Glutamatergic neuron (in vitro differentiated cells): ENCODE measurements at places on chromosomes 3 and 15.
A peak's percentile ranks its signal among the peaks of the same experiment; 100 is the strongest.

GRCh38 chr15:93164409-93164808 is 75.4 kb upstream of the RGMA start:
- DNase-seq: no peak

DNA sequence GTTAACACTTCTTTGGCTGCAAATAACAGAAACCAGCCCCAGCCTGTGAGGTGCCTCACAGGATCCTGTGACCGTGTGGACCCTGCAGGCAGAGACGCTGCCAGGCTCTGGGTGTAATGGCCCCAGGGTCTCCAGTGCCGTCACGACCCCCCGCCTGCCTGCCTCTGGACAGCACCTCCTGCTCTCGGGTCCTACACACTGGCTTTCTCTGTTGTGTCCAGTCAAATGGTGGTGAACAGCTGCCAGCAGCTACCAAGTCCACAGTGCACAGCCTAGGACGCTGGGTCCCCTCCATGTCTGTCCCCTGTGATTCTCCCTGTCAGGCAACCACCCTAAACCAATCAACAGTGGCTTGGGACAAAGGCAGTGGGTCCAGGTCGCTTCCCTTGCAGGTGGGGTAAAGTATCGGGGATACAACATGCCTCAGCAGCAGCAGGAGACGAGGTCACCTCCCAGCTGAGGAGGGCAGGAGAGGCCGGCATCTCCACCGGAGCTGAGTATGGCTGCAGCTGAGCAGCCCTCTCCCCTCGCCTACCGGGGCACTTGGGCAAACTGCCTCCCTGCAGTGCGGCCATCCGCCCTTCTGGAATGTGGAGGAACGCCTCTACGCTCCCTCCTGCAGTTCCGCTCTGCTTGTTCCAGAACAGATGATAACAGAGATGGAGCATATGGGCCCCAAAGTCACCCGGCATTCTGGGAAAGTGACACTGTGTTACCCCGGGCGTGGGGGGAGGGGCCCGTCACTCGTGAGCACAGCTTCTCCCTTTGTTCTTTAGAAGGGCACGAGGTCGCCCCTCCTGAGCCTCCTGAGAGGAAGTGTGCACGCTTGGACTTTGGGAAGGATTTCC is 21.1 kb upstream of the SKOR1 start:
- peak; percentile 75 for DNase-seq

DNA sequence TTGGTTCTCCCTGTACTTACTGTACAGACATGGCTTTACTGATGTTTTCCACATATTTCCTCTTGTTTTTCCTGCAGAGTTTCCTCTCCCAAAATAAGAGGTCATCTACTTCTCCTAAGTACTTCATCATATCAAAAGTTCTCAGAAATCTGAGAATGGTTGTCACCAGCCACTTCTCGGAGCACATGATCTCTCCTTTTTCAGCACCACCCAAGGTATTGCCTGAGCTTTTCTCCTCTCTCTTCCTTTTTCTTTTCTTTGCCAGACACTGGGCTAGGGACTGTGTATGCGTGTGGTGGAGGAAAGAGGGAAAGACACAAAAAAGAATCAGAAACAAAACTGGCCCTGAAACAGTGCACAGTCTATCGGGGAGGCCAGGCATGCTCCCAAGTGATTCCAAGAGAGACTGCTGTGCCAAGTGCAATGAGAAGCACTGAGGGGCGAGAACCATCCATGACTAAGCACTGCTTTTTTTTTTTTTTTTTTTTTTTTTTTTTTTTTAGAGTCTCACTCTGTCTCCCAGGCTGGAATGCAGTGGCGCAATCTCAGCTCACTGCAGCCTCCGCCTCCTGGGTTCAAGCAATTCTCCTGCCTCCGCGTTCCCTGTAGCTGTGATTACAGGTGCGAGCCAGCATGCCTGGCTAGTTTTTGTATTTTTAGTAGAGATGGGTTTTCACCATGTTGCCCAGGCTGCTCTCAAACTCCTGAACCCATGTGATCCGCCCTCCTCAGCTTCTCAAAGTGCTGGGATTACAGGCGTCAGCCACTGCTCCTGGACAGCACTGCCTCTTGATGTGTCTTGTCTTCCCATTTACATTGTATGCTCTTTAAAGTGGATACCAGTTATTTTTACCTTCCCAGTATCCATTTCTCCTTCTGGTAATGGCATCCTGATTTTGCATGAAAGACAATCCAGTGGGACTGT is 194.0 kb upstream of the FEZF2 start:
- DNase-seq: no peak

- no peak for DNase-seq
Measured at GRCh38 chr3:50184242-50184978, 7.0 kb upstream of the GNAT1 start.

DNA sequence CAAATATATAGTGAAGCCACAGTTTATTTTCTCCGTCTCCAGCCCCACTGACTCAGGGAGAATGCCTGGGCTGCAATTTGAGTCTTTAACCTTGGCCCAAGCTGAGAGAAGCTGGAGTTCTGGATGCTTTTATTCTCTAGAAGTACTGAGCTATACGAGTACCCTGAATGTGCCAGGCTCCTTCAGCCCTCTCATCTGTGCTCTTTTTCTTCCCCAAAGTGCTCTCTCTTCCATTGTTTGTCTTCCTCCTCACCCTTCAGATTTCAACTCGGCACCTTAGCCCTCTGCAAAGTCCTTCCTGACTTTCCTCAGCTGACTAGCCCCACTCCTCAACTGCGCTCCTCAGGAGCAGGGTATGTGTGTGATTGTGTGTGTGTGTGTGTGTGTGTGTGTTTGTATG is 75.6 kb upstream of the AGBL1 start:
- DNase-seq: no peak

DNA sequence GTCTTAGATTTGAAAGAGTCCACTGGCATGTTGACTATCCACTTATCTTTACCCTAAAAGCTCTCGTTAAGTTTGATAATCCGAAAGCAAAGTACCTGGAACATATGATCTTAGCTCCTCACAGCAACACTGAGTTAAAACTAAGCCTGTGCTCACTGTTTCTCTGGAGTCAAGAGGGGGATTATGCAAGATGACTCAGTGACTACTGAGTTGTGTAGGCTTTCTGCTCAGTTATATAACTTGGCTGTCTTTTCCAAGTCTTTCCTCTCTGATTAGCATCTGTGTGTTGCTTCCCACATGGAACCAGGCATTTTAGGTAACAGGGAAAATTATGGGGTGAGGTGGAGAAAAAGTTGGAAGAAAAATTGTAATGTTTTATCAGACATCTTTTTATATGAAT is 31.2 kb upstream of the MYO5C start:
- DNase-seq: no peak
